ENCODE measurements at places on chromosomes 11 and 22.

- DNase-seq: no peak
These were observed 435.5 kb downstream of the LUZP2 start for GRCh38 chr11:24932110-24933000.

DNA sequence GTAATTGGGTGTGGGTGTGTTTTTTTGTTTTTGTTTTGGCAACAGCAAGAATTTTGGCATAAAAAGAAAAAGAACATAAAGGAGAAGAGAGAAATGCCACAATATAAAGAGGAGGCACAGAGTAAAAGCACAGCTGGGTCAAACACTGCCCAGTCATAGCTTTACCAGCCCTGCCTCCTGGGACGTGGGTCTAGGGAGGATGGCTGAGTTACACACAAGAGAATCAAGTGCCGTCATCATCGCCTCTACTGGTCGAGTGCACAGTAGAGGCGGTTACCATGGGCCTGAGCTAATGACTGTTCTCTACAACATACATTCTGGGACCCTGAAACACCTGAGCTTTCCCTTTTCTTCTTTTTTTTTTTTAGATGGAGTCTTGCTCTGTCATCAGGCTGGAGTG is 87.6 kb upstream of the BID start:
- DNase-seq: no peak

DNA sequence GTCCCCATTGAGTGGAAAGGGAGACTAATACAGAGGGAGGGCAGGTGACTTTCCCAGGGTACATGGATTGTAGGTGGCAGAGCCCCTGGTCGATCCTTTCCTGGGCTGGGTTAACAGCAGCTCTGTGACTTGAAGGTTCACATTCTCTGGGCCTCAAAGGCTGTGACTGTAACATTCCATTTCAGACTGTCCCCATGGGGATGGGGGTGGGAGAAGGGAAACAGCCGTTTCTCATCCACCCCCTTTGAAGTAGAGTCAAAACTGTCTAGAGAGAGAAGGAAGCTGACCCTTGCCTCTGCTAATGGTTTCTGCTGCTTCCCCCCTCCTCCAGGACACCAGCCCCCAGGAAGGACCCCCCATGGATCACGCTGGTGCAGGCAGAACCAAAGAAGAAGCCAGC is 19.2 kb downstream of the MICALL1 start:
- no peak for DNase-seq

- peak; percentile 91 for DNase-seq
These were observed 1.4 kb downstream of the PNPLA2 start for GRCh38 chr11:819943-820649.

DNA sequence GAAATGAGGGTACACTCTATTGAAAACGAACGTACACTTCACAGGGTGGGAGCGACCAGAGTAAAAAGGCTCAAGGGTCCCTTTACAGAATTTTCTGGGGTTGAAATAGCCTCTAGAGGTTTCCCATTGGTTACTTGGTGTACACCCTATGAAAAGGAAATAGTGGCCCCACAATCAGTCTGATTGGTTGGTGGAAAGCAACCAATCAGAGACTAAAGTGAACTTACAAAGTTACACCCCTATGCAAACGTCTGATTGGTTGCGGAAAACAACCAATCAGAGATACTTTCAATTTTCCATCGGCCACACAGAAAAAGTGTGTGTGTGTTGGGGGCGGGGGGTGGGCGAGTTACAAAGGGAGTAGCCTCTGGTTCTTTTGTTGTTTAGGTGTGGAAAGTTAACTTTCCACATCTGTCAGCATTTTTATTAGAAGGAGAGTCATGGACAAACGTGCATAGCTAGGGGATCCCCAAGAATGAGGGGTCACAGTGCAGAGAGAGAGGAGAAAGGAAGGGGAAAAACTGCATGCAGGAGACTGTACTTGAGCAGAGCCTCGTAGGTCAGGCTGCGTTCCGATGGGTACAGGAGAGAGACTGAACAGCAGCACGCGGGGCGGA is 1152.1 kb downstream of the TBC1D22A start:
- no peak for DNase-seq

DNA sequence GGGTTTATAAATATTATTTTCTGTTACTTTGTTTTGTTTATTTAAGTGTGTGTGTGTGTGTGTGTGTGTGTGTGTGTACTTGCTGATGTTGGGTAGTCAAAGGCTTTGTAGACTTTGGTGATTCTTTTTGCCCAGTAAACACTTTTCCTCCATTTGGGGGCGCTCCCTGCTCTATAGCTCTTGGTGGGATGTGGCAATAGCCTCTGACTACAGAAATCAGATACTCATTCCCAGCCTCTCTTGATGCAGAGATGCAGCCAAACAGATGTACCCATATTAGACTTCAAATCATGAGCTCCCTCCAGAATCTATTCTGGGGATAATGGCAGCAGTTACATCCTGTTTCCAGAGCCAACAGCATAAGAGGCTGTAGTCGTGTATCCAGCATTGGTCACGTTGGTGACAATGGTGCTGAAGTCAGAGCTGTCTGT is 33.4 kb upstream of the APOL5 start:
- no peak for DNase-seq

DNA sequence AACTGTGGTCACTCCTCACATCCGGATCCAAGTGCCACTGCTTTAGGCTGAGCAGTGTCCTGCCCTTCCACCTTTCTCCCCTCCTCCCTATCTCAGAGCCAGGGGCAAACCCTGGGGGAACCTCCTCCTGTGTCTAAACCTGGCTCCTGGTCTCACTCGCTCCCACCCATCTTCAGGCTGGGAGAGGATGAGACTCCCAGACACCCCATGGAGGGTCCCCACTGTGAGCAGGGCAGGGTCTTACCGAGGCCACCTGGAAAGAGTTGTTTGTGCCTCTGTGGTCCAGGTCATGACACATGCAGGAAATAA is 93.6 kb downstream of the PDE2A start:
- no peak for DNase-seq

GRCh38 chr11:21861314-21861713 is 331.6 kb upstream of the ANO5 start:
- no peak for DNase-seq

- no peak for DNase-seq
These were observed 36.6 kb upstream of the UBASH3B start for GRCh38 chr11:122618927-122619326.

- DNase-seq: no peak
These were observed 7.5 kb upstream of the CTSD start for GRCh38 chr11:1771273-1771672.

DNA sequence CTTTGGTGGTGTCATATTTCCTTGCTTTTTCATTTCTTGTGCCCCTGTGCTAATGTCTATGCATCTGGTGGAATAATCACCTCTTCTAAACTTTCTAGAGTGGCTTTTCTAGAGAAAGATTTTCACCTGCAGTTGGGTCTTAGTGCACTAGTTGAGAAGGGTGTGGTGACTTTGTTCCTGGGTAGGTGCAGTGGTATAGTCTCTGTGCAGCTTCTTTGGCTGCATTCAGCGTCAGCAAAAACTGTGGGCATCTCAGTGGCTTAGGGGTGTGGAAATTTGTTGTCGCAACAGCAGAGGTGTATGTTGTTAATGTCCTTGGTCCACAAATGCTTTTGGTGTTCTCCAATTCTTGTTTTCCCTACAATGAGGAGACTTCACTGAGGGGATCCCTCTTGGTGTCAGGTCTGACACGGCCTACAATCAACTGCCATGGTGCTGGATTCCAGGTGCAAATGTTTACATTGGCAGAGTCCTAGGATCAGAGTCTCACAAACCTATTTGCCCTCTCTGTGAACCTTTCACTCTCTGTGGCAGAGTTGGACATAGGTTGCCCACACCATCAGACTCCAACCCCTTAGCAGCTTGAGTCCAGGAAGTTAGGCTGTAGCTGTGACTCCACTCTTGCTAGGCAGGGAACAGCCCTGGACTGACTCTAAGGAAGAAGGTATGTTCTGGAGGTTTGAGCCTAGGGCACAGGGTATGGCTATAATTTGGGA is 48.8 kb downstream of the GDPD4 start:
- DNase-seq: no peak

DNA sequence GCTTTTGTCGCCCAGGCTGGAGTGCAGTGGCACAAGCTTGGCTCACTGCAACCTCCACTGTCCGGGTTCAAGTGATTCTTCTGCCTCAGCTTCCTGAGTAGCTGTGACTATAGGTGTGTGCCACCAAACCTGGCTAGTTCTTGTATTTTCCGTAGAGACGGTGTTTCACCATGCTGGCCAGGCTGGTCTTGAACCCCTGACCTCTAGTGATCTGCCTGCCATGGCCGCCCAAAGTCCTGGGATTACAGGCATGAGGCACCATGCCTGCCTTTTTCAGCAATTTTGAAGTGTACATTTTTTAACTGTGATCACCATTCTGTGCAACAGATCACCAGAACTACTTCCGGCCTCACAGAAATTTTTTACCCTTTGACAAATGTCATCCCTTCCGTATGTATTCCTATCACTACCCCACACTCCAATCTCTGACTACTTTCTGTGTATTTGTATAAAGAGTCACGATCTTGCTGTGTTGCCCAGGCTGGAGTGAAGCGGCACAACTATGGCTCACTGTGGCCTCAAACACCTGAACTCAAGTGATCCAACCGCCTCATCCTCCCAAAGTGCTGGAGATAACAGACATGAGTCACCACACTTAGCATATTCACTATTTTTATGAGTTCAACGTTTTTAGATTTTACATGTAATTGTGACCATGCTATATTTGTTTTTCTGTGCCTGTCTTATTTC is 44.0 kb downstream of the XKR3 start:
- DNase-seq: no peak

DNA sequence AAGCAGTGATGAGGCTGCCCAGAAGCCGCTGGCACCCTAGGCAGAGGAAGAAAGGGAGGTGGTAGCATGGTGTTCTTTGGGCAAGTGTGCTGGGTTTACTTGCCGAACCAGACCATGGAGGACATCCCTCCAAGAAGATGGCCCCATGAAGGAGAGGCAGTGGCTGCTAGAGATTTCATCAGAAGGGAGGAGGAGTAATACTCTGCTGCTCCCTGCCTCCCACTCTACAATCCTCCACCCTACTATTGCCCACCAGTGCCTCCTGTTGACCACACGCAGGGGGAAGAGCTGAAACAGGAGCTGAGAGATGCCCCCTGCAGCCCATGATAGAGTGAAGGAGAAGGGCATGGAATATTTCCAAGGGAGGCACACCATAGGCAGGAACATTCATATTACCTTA is 51.0 kb upstream of the PRSS23 start:
- DNase-seq: no peak

- no peak for DNase-seq
These were observed 10.1 kb downstream of the GTPBP1 start for GRCh38 chr22:38715852-38716251.

- no peak for DNase-seq
These were observed 45.1 kb downstream of the LRFN4 start for GRCh38 chr11:66901964-66902390.

- no peak for DNase-seq
These were observed 94.9 kb downstream of the FAR1 start for GRCh38 chr11:13763341-13763740.

DNA sequence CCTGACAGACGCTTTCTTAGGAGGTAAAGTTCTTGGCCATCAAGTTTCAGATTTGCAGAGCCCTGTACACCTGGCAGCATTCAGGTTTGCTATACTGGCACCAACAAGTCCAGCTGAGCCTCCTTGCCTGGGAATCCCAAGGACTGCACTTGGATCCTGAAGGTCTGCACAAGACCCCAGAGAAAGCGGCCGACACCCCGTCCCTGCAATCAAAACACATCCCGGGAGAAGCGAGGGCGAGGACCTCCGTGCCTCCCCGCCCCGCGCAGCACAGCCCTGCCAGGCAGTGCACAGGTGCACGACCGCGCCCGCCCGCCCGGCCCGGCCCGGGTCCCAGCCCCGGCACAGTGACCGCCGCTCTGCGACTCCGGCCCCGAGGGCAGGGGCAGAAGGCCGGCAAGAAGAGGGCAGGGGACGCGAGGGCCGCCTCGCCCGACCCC is 559 bp downstream of the MRTFA start:
- DNase-seq: no peak

DNA sequence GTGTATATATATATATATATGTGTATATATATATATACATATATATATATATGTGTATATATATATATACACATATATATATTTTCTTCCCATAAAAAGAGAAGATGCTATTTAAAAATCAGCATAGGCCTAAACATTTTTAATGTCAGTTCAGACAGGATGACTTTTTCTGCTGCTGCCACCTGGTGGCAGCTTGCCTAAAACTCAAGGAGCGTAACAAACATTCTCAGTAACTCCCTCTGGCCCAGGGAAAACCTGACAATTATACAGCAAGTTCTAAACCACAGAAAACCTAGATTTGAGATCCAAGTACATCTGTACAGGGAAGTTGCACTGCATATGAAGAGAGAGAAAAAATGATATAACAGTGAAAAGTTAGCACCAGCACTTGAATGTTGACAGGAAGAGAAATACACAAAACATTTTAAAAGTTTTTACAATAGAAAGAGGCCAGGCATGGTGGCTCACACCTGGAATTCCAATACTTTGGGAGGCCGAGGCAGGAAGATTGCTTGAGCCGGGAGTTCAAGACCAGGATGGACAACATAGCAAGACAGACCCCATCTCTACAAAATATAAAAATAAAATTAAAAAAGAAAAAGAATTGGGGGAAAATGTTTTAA is 16.6 kb downstream of the OR8A1 start:
- DNase-seq: peak; percentile 7

- no peak for DNase-seq
These were observed 1.5 kb downstream of the CLCF1 start for GRCh38 chr11:67371911-67372320.

- no peak for DNase-seq
These were observed 29.7 kb downstream of the AP2A2 start for GRCh38 chr11:955154-956063.

GRCh38 chr22:48173061-48173772 is 1410.8 kb downstream of the TBC1D22A start:
- no peak for DNase-seq

GRCh38 chr11:60657888-60658287 is 41.5 kb upstream of the MS4A8 start:
- DNase-seq: no peak

DNA sequence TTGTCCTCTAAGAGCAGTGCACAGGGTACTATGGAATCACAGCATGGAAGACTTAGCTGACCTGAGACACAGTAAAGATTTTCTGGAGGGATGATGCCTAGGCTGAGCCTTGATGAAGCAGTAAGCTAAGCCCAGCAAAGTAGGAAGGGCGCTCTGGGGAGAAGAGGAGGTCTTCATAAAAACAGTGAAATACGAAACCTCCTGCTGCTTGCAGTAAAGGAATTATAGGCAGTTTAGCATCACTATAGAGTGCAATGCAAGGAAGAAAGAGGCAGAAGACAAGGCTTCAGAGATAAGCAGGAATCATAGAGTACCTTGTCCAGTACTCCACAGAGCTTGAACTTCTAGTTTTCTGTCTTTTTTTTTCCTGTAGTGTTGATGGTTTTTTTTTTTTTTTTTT is 555.7 kb upstream of the CADM1 start:
- DNase-seq: no peak
